ENCODE measurements at places on chromosomes 2 and 18. TPM values are rescaled to one million over a fixed set of nuclear protein-coding genes. Genes with fewer than 3 reads are reported as not detected.

Gene LRPPRC
- 43.8 TPM for polyA plus RNA-seq

- DNase-seq, result no peak
These were observed 96.3 kb downstream of the UBE2E3 start for GRCh38 chr2:181076658-181077057.

Gene RTKN
- 0.09 TPM for polyA plus RNA-seq

GRCh38 chr2:23588106-23588505 is 203.1 kb downstream of the KLHL29 start:
- DNase-seq, result no peak

- no peak for DNase-seq
These were observed 262.5 kb downstream of the CDH20 start for GRCh38 chr18:61595615-61596251.

Gene FIGN
- polyA plus RNA-seq, result not detected

DNA sequence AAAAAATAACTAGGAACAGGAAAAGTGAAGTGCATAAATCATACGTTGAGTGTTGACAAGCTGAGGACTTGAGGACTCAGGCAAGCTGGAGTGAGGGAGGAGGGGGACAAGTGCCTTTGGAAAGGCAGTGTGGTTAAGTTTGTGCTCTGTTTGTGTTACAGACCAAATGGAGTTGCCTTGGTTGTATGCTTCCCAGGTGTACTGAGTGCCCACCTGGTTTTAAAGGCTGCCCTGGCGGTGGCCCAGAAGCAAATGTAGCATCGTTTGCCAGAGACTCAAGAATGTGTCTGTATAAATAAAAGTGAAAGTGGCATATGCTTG is 240.9 kb downstream of the PRKCE start:
- no peak for DNase-seq

GRCh38 chr18:77359561-77360314 is 110.1 kb downstream of the GALR1 start:
- DNase-seq, result no peak

GRCh38 chr2:224584111-224584784 is 915 bp downstream of the CUL3 start:
- DNase-seq, result peak; percentile 15

DNA sequence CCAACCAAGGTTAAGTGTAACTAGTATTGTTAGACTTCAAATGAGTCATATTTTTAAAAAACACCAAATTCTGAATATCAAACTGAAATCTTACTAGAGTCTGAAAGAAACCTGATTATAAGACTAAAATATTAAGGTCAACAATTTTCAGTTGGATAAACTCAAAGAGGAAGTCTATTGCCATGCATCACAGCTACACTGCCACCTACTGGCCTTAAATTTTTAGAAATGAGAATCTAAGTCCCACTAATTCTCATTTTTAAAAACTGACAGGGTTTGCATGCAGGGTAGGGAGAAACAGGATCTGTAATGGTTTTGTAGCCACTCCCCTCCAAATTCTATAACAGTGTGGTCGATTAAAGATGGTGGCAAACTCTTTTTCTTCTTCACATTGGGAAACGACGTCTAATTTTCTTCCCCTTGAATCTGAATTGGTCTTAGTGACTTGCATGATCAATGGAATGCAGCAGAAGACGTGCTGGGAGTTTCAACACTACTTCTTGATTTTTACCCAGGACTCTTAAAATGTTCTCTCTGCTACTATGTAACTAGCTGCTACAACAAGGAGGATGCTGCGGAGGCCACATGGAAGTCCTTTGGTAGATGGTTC is 176.1 kb upstream of the SESTD1 start:
- peak; percentile 21 for DNase-seq

DNA sequence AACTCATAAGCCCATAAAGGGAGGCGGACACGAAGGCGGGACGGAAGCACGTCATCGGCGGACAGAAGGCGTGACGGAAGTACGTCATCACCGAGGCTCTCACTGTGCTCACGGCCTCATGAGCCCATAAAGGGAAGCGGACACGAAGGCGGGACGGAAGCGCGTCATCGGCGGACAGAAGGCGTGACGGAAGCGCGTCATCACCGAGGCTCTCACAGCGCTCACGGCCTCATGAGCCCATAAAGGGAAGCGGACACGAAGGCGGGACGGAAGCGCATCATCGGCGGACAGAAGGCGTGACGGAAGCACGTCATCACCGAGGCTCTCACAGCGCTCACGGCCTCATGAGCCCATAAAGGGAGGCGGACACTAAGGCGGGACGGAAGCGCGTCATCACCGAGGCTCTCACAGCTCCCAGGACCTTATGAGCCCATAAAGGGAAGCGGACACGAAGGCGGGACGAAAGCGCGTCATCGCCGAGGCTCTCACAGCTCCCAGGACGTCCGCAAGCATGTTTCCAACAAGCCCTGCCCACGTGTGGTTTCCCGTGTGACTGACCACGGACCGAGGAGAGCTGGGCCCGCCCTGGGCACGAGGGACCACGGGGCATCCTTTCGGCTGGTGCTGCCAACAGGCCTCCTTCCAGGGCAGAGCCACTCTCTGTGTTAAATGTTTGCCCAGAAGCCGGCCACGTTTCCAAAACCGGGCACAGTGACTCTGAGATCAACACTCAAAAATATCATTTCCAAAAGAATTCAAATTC is 182.7 kb upstream of the SALL3 start:
- no peak for DNase-seq

DNA sequence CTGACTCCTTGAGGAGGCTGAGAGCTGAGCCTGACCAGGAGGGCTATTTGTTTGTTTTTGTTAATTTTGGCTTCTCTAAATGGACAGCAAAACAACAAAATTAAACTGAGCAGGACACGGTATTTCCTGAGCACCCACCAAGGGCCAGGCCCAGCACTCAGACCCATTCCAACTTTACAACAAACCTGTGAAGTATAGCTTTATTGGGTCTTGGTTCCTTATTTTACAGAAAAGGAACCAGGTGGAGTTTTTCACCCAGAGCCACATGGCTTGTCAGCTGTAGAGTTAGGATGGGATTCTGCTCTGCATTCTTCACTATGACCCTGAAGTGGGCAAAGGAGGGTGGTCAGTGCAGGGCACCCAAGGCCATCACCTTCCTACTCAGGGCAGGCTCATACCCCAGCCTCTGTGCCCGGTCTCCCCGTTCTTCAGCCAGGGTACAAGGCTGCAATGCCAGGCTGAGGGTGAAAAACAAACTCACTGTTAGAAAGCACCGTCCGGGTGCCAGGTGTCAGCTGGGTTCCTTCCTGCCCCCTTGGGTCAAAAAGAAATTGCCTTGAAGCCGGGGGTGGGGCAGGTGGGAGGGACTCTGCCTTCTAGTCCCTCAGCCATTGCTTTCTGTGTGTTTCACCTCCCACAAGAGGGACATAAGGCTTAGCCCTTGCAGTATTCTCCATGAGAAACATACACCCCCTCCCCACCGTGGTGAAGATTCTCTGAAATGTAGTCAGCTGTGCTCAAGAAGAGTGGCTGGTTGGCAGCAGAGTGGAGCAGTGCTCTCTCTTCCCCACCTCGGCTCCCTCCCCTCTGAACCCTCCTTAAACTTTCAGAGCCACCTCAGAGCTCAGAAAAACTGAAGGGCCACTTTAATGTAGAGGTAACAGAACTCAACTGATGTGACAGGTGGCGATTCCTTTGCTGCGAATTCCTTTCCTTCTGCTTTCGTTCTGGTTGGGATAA is 2.2 kb downstream of the PSD4 start:
- DNase-seq, result no peak

DNA sequence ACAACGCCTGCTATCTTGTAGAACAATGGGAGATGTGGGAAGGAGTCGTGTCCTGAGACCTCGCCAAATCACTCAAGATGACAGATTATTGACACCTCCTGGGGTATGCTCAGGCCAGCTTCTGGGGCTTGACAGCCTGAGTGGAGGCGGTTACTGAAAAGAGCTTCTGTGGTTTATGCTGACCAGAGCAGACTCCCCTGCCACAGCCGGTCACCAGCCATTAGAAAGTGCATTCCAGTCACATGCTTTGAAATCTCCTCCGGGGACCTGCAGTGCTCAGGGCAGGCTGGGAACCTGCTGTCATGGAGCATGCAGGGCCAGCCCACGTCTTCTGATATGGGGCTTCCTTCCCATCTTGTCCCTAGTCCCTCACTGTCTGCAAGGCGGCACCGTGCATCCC is 215.9 kb downstream of the SEPTIN10 start:
- DNase-seq, result no peak

Gene ABCB11
- not detected for polyA plus RNA-seq

Gene TEKT4
- not detected for polyA plus RNA-seq

Gene MGAT5
- 5.8 TPM for polyA plus RNA-seq

Gene KCMF1
- polyA plus RNA-seq, result 30.2 TPM

DNA sequence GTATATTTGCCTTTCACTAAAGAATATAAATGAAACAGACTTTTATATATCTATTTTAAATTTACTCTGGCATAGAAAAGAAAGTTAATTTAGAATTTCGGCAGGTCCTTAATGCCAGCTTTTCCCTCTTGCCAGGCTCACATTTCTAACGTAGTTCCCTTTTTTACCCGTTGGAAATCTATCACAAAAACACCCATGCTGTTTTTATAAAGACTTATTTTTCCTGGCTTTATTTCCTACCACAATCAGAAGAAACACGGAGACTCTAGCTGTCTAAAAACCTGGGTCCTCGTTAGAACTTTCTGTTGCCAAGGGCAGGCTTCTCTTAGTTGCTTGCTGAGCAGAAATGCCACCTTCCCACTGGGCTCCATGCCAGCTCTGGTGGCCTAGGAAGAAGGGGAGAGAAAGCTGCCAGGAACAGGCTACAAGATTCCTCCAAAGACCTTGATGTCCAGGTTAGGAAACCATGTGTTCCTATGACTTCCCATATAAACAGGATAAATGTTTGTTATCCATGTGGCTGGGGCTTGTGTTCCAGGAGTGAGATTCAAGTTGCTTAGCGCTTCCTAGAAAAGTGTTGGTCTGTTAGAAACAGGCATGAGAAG is 17.8 kb upstream of the TMEM18 start:
- DNase-seq, result no peak

DNA sequence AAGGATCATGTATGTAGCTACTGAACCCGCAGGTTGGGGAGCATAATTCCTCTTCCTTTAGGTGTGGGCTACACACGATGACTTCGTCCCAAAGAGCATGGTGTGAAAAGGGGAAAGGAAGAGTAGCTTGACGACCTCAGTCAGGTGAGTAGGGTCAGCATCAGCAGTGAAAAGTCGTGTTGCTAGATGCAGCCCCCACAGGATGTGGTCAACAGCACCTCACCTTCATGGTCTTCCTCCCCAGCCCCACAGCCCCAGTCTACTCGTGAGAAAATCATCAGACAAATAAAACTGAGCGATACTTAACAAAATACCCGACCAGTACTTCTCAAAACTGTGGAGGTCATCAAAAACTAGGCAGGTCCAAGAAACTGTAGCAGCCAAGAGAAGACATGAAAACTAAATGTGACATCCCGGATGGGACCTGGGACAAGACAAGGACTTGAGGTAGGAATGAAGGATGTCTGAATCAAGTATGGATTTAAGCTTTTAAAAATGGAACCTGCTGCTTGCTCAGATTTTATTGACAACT is 77.5 kb upstream of the NFATC1 start:
- DNase-seq, result peak; percentile 5

GRCh38 chr2:226845386-226846116 is 9.7 kb downstream of the RHBDD1 start:
- DNase-seq, result no peak

- no peak for DNase-seq
These were observed 82.6 kb downstream of the IKZF2 start for GRCh38 chr2:213068676-213069359.

- no peak for DNase-seq
These were observed 127.4 kb downstream of the VAPA start for GRCh38 chr18:10041180-10041579.

DNA sequence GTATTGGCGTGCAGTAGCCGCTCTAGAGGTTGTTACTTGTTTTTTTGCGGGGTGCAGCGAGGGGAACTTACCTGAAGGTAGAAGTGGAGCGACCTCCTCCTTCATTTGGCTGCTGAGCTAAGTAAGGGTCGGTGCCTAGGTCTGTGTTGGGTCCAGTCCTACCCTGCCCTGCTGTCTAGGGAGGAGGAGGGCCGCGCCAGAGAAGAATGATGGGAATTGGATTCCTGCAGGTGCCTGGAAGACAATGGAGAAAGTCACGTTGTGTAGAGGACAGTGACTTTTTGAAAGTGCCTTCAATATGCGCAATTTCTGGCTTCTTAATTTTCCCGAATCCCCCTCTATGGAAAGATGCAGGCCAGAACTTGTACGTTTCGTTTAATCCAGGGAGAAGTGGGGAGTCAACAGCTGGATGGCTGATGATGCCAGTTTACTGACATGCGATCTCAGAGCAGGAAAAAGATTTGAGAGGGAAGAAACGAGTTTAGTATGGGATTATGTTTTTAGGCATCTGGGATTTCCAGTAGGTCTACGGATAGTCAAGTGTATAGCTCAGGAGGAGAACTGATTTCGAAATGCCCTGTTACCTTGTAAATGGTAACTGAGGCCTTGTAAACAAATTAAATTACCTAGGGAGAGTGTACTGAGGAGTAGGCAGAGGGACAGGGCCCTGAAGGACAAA is 653 bp downstream of the MRPS9 start:
- DNase-seq, result no peak

DNA sequence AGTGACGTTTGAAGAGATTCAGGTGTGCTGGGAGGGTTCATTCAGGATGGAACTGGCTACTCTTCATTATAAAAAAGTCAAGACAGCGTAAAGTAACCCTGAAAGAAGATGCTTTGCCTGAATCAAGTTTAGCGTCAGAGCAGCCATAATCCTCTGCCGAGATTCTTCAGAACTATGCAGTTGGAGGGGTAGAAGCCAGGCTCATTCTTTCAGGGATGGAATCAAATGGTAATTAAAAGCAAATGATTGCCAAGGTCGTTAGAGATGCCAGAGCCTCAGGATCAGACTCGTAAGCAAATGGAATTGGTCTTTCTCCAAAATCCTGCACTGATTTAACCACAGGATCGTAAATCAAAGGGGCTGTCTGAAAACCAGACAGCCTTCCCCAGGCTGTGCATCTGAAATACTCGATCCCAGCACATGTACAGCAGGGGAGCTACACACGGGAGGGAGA is 21.9 kb downstream of the APCDD1 start:
- DNase-seq, result no peak

Gene DPP4
- polyA plus RNA-seq, result 44.4 TPM

Gene M1AP
- polyA plus RNA-seq, result not detected

GRCh38 chr18:70288851-70289328 is at the start of gene SOCS6:
Gene SOCS6, plus strand, starts transcription at chr18:70289045. Its CDS starts 35,624 bp downstream, at chr18:70324669.
- peak; percentile 19 for DNase-seq

GRCh38 chr2:165634855-165635254 is 159.2 kb downstream of the GALNT3 start:
- DNase-seq, result no peak

DNA sequence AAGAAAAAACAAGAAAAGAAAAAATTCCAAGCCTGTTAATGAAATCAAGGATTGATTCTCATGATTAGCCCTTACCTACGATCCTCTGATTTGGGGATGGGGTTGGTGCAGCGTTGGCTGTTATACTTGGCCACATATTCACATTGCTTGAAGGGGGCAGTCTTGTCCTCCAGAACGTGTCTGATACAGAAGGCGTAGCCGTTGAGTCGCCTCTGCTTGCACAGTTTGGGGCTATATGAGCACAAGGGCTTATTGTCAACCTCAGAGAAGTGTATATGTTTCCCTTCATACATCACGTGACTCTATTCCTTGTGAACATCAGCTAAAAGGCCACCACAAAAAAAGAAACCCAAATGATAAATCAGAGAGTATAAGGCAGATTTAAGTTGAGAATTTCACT is 23.2 kb downstream of the INO80D start:
- no peak for DNase-seq

GRCh38 chr2:18602298-18602697 is 12.9 kb upstream of the NT5C1B start:
- DNase-seq, result no peak

- no peak for DNase-seq
These were observed 113.7 kb downstream of the LTBP1 start for GRCh38 chr2:33060405-33060804.

GRCh38 chr2:163644238-163644637 is 91.6 kb downstream of the FIGN start:
- DNase-seq, result no peak

Data from naive thymus-derived CD8-positive, alpha-beta T cell (primary cell).